COLO829 (cell line): ENCODE measurements at places on chromosomes 4 and X.

DNA sequence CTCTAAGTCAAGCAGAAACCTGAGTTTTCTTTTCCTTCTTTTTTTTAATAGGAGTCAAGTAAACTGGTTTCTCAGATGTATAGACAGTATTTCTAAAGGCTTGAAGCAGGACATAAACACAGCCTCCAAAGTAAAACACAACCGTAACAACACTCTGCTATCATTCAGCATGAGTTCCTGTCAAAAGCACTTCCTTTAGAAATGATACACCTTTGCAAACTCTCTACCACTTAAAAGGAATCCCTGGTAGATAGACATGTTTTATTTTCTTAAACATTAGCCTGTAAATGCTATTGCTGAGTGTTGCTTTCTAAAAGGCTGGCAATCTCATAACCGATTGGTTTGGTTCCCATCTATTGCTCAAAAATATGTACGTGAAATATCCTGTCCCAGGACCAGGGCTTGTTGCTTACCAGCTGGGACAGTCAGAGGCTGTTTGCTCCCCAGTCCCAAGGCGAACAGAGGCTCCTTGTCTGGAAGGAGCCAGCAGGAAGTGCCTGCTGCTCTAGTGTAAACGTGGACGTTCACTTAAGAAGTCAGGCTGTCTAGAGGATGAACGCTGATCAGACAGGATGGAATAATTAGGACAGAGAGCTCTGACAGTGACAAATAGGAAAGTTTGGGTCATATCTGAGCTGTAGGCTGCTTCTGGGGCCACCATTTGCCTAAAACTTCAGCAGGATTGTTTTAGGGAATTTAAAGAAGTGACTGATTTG lies 173.9 kb upstream of the KLF3 start:
- DNase-seq: peak; percentile 69

GRCh38 chr4:123651066-123651465 lies 254.5 kb downstream of the SPRY1 start:
- DNase-seq: no peak

DNA sequence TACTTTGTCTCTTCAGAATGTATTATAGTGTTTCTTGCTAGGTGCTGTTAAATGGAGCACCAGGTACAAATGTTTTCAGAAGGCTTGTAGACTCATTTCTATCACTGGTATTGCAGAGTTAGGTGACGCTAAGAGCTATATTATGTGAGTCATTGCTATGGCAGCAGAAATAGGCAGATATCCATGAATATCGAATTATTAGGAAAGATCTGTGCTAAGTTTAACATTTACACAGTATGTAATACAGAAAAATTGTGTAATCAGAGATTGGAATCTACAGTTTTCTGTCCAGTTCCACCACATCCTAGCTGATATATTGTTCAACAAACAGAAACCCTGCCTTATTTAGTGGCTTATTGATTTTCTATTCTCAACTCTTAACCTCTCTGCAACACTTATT lies 1025.5 kb downstream of the STIM2 start:
- no peak for DNase-seq

DNA sequence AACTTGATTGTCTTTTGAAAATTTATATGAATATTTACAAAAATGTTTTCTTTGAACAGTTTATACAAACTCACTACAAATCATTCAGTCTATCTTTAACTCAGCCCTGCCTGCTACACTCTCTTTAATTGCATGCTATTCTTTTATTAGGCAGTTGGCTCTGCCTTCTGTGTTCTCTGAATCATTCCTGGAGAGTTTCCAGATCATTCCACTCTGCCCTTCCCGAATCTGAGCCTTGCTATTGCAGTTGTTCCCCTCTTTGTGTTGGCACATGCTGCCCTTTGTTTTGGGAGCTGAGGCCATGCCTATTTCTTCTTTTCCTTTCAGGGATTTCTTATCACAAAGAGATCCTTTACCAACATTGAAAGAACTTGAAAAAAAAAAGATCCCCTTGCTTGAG lies 8.7 kb upstream of the TECRL start:
- peak; percentile 40 for DNase-seq

- no peak for DNase-seq
Measured at GRCh38 chr4:32423267-32423666, 1703.1 kb downstream of the PCDH7 start.

GRCh38 chr4:123462007-123462406 lies 65.4 kb downstream of the SPRY1 start:
- no peak for DNase-seq

GRCh38 chr4:54669831-54670230 lies 12.1 kb downstream of the KIT start:
- DNase-seq: no peak

GRCh38 chrX:155070038-155070437 lies 898 bp downstream of the CMC4 start:
- no peak for DNase-seq

DNA sequence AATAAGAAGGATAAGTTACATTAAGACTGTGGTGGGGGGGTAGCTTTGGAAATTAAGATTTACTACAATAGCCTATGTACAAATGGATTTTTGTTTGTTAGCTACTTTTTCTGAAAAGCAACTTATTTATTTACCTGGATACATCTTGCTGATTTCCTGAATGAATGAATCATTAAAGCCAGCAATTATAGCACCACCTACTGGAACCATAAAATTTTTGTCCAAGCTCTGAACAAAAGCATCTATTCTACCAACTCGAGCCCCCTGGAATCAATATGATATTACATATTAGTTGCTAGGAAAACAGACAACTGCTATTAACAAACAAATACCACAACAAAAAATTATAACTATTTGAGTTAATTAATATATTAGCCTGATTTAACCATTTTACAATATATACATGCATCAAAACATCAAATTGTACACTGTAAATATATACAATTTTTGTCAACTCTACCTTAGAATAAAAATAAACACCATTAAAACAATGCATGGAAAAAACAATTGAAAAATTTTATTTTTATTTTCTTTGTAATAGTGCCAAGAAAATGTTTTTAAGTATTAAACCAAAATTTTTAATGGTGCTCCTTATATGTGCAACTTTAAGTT lies 15.3 kb downstream of the SEPSECS start:
- peak; percentile 24 for DNase-seq

DNA sequence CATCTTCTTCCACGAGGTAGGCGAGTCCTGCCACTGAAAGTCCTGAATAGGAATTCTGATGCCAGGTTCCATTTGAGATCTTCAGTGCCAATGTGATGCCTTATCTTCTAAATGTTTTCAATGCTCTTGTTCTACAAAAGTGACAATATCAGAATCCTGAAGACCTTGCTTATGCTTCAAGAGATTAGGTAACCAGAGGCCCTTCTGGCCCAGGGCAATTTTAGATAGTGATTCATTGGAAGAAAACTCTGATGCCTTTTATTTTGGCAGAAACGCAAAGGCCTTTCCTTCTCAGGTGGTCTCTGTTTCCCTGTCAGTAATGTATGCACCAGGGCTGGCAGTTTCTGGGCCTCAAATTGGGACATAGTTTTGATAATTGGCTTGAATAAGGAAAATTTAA lies 144.8 kb downstream of the CEP135 start:
- DNase-seq: no peak

DNA sequence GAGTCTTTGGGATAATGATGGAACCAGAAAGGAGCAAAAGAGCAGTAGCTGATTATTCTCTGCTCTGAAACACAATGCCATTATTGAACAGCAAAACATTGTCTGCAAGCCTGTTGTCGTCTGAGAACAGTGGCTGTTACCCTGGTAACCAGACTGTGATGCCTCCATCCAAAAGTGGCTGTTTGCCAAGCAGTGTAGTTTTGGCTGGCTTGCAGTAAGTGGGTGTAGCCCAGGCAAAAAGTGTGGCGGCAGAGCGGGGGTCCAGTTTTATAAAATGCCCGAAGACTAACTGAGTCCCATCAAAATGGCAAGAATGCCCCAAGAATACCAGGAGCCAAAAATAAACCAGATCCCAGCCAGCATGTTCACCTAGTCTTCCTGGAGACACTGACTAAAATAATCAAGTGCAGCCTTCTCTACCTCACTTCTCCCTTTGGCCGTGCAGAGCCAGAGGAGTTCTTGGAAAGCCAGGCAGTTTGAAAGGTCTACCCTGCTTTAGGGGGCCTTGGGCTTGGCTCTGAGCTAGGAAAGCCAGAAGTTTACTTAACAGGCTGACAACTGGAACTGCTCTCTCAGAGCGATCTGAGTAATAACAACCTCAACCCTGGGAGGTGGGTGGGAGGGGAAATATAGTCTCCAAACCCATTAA lies 2.6 kb downstream of the PLP1 start:
- DNase-seq: peak; percentile 45

- no peak for DNase-seq
Measured at GRCh38 chr4:47154816-47155370, 123.5 kb downstream of the GABRB1 start.

GRCh38 chr4:1872870-1873269 lies 1.7 kb downstream of the NSD2 start:
- DNase-seq: no peak

DNA sequence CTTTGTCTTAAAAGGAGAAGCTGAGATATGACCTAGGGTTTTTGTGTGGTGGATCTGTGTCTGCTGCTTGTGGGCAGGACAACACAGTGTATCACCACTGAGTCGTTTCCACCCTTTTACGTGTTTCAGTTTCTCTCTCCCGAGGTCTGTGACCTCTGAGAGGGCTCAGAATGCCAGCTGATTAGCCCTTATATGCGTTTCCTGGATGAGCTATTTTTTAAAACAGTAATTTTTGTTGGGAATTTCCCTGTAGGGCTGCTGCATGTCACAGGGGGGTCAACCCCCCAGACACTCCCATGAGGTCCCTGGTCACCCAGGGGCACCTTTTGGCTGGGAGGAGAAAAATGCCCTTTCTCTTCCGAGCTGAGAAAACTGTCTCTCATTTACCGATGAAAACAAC lies 170.4 kb upstream of the CASK start:
- DNase-seq: no peak

GRCh38 chr4:182831376-182831775 lies 85.8 kb downstream of the DCTD start:
- no peak for DNase-seq

- DNase-seq: no peak
Measured at GRCh38 chr4:109879636-109880314, 31.9 kb downstream of the LRIT3 start.

- DNase-seq: no peak
Measured at GRCh38 chrX:65596270-65597034, 61.9 kb upstream of the LAS1L start.

- no peak for DNase-seq
Measured at GRCh38 chrX:54044877-54045338, 635 bp upstream of the PHF8 start.

DNA sequence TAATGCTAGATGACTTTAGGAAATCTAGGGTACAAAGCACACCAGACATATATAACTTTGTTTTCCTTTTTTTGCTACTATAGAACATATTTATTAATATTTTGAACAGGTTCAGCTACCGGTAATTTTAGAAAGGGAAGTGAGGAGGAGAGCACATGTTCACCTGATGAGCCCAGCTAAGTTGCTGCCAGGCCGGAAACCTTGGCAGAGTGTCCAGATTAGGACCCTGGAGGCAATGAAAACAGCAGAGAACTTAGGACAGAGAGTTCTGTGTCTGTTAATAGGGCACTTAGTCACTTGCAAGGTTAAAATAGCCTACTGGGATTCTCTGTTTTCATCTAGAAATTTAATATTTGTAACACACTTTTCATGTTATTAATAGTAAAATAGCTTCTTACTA lies 348.9 kb upstream of the CPEB2 start:
- no peak for DNase-seq

DNA sequence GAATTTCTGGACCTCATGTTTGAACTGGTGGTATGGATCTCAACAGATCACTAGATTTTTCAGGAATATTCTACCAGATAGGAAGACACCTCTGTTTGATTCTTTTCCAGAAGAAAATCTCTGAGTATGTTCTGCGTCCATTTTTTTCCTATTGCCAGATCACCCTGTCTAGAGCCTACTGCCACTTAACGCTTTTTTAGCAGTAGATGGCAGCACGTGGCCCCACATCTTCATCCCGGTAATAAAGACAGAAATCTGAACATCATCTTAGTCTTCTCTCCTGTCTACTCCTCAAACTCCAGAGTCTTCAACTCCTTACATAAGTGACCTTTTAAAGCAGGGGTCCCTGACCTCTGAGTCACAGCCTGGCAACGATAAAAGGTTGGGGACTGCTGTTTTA lies 184.7 kb downstream of the TMA16 start:
- peak; percentile 36 for DNase-seq

- no peak for DNase-seq
Measured at GRCh38 chr4:61220556-61220955, 20.4 kb downstream of the ADGRL3 start.

DNA sequence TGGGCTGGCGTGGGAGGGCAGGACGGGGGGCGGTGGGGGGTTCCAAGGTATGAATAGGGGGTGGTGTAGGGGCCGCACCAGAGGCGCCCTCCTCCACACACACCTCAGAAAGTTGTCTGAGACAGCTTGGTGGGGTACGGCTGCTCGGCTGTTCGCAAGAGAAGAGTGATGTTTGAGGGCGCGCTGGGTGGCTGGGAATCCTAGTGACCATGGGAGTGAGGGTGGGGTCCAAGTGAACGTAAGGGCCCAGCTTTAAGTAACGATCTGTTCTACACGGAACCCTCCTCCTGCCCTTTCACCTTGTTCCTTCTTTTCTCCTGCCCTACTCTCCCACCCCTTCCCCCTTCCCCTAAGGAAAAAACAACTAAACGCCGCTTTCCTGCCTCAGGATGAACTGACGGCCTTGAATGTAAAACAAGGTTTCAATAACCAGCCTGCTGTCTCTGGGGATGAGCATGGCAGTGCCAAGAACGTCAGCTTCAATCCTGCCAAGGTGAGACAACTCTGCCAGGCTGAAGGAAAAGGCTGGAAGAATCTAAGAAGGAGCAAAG lies 664 bp downstream of the MED12 start:
- no peak for DNase-seq

DNA sequence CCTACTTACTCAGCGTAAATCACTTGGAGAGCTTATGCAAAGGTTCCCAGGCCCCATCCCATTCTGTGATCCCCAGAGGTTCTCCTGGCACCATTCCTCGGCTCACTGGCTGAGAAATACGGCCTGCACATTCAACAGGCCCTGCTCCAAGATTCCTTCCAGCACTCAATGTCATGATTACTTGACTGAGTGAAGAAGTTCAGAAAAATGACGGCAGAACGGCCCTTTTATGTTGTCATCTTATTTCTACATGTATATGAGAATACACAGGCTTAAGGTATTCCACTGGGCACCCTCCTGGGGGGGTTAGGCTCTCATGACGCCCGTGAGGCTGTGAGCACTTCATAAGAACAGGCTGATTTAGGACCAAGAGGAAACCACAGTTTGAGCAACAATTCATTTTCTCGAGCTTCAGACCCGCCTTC lies 190.6 kb downstream of the NSUN7 start:
- no peak for DNase-seq

DNA sequence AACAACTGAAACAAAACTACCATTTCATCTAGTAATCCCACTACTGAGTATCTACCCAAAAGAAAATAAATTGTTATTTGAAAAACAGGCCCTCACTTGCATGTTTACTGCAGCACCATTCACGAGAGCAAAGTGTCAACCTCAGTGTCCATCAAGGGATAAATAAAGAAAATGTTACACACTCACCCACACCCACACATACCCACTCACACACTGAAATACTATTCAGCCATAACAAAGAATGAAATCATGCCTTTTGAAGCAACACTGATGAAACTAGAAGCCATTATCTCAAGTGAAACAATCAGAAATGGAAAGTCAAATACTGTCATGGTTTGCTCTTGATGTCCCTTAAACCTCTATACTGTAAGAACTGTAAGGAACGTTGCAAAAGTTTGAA lies 44.8 kb upstream of the CLNK start:
- DNase-seq: no peak
